ENCODE measurements at places on chromosomes 2 and 18. TPM values are rescaled to one million over a fixed set of nuclear protein-coding genes. Genes with fewer than 3 reads are reported as not detected.

Gene CYP1B1
- 6.4 TPM for total RNA-seq

Gene NGEF
- 0.47 TPM for total RNA-seq

Gene EMX1
- total RNA-seq = not detected

Gene OSR1
- total RNA-seq = 1.3 TPM

Gene LIPG
- total RNA-seq = 123 TPM

Gene KLHL30
- not detected for total RNA-seq

Gene SERPINB3
- total RNA-seq = not detected

Gene KCNG2
- total RNA-seq = not detected

Gene TMEM169
- 0.29 TPM for total RNA-seq

Gene CCDC121
- 1.5 TPM for total RNA-seq

Gene ADNP2
- total RNA-seq = 15.5 TPM

Gene BBS5
- total RNA-seq = 5.5 TPM

Gene IL1A
- 4.5 TPM for total RNA-seq

Gene LYPD6B
- total RNA-seq = 1.3 TPM
